ENCODE measurements at places on chromosomes 5 and 9. TPM values are rescaled to one million over a fixed set of nuclear protein-coding genes. Genes with fewer than 3 reads are reported as not detected.

ZBED3 gene
- 0.81 TPM for total RNA-seq

GDNF gene
- total RNA-seq: not detected

CRB2 gene
- not detected for total RNA-seq

SLC4A9 gene
- total RNA-seq: not detected

F2RL2 gene
- 1.7 TPM for total RNA-seq

RICTOR gene
- total RNA-seq: 48.9 TPM

GABRP gene
- not detected for total RNA-seq

PRR16 gene
- 3.7 TPM for total RNA-seq

PCDHB7 gene
- 0.79 TPM for total RNA-seq

PBX3 gene
- 27.2 TPM for total RNA-seq

FBXL7 gene
- total RNA-seq: 2.2 TPM

BARX1 gene
- not detected for total RNA-seq

Measured in aortic smooth muscle cell (primary cell).